GM03348 (cell line): ENCODE measurements at places on chromosomes 13 and 19.

DNA sequence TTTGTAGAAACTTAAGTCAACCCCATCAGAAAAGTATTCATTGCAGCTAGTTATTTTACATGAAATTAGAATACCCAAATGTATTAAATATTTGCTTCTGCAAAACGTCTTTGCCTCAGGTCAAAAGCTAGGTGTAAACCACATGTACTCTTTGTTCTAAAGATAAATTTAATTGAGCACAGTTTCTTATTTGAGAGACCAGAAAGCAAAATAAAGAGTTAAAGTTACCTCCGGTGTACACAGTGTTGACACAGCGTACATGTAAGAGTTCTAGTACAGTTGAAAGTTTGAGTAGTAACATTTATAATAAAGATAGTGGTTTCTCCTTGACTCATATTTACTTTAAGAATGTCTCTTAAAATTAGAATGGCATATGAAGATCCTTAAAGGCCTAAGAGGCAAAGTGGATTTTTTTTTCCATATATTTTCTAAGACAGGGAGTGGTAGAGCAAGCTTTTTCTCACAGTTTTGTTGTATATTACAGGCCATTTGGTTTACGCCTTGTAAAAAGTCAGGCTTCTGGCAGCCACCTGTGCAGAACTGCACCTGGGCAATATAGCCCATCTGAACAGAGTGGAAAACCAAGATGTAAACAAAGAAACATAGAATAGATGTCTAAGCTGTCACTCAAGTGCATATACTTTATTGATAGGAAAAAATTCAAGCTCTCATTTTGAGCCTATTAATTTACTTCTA lies 2.9 kb downstream of the LRCH1 start:
- no peak for DNase-seq

DNA sequence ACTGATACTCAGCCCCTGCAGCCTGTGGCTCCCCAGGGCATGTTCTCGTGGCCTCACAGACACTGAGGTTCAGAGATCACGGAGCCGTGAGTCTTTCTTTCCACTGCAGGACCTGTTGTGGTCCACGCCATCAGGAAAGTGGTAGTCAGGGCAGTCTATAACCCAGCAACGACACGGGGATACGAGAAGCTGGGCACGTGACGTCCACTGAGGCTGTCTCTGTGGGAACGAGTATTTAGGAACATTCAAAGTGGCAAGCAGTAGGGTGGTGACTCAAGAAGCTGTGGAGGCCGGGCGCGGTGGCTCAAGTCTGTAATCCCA lies 29.6 kb upstream of the CCNE1 start:
- DNase-seq = no peak

DNA sequence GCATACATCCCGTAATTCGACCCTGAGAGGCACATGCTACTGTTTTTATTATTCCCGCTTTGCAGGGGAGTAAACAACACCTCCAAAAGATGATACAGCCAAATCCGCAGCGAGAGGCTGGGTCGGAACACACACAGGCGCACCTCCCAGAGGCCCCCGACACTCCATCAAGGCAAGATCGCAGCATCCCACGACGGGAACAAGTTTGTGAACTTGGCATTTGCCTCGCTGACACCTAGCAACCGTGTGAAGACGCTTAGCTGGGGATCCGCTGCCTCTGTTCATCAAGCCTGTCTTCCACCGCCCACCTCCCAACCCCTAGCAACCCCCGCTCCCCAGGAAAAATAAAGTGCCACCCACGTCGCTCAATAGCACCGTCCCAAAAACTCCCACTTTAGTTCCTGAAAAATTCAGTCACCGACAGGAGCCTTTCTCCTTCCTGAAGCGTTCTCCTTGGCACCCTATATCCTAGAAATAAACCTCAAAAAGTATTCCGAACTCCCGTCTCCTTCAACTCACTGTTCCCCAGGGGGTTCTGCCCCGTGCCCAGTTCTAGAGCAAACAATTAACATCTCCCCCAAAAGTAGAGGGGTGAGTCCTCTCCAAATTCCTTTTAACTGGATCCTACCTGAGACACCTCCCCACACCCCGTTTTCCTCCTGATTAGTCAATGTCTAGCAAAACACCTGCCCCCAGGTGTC lies 1.7 kb downstream of the GNG7 start:
- DNase-seq = no peak

DNA sequence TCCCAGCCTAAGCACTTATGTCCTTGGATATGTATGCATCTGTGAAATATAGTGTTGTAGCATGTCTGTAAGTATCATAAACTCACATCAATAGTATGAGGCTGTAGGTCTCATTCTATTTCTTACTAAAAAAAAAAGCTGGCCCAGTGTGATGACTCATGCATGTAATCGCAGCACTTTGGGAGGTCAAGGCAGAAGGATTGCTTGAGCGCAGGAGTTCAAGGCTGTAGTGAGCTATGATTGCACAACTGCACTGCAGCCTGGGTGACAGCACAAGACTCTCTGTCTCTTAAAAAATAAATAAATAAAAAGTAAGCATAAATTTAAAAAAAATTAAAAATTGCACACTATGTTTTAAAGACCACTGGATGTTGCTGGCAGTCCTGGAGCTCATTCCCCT lies 79.1 kb upstream of the SPATA13 start:
- no peak for DNase-seq

GRCh38 chr13:28820099-28821051 lies at the start of gene MTUS2:
MTUS2 (plus strand) TSS chr13:28820339.
- DNase-seq = no peak

DNA sequence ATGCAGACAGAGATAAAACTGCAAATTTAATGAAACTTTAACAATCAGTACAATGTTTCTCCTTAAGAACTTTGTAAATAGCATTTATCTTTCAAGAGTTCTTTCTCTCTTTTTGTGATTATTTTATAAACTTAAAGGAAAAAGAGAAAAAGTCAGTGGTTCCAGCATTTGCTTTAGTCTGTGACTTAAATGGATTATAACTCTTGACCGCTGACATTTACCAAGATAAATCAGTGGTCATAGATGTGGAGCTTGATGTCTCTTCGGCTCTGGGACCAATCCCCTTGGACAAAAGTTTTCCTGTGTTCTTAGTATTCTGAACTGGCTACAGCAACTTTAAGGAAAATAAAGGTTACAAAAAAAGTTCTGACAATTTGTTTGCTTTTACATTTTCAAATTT lies 162.6 kb downstream of the TM9SF2 start:
- DNase-seq = no peak

DNA sequence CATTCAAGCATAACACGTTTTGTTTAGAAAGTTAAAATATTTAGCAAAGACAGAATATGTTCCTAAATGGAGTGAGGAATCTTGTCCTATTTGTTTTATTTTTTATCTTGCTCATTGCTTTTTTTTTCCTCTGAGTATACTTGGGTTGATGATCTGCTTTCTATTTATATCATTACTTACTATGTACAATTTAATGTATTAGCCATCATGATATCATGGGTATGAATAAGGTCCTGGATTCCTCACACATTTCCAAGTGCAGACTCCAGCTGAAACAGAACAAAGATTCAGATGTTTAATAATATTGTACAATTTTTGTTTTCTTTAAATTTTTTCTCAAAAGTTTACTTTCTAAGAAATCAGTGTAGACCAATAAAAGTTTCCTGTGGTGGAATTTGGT lies 388.2 kb downstream of the GPC6 start:
- no peak for DNase-seq

- DNase-seq = no peak
Measured at GRCh38 chr19:17078036-17078919, 2.7 kb downstream of the MYO9B start.

- DNase-seq = peak; percentile 12
Measured at GRCh38 chr13:103883164-103883563, 816.9 kb upstream of the SLC10A2 start.

- no peak for DNase-seq
Measured at GRCh38 chr19:29988351-29988750, 46.3 kb downstream of the URI1 start.

DNA sequence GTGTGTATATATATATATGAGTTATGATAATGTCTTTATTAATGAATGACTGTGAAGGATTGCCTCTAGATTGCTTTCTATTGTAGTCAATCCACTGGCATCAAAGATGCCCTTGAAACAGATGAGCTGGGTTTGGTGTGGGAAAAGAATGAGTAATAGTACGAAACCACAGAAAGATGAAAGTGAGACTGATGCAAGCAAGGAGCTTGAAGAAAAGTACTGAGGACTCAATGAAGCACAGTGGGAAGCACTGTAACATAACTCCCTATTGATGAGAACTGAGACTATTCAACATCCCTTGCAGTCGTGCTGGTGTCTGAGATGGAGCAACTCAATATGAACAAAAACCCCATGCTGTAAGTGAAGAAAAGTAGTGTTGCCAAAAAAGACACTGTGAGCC lies 1794.2 kb downstream of the SLITRK5 start:
- DNase-seq = no peak

GRCh38 chr13:30085087-30085486 lies 222.3 kb downstream of the KATNAL1 start:
- DNase-seq = no peak

GRCh38 chr13:112728375-112729126 lies 38.7 kb downstream of the ATP11A start:
- DNase-seq = no peak

GRCh38 chr13:111572956-111573761 lies 252.7 kb downstream of the TEX29 start:
- DNase-seq = no peak

- DNase-seq = no peak
Measured at GRCh38 chr13:113666329-113666670, 719 bp upstream of the GRK1 start.

DNA sequence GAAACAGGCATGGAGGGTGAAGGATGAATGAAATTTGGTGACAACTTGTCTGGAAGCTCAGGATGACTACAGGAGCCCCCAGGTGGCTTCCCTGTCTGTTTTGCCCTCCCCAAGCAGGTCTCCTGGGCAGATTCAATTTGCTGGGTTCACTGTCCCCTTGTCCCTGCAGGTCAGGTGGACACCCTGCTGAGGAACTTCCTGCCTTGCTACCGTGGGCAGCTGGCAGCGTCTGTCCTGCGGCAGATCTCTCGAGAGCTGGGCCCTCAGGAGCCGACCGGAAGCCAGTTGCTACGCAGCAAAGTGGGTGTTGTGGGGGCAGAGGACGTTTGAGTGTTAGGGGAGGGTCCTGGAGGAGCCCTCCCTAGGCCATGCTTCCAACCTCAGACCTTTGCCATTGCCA lies 19.1 kb downstream of the PGLS start:
- no peak for DNase-seq

- no peak for DNase-seq
Measured at GRCh38 chr13:25683056-25683455, 311.3 kb downstream of the ATP8A2 start.

DNA sequence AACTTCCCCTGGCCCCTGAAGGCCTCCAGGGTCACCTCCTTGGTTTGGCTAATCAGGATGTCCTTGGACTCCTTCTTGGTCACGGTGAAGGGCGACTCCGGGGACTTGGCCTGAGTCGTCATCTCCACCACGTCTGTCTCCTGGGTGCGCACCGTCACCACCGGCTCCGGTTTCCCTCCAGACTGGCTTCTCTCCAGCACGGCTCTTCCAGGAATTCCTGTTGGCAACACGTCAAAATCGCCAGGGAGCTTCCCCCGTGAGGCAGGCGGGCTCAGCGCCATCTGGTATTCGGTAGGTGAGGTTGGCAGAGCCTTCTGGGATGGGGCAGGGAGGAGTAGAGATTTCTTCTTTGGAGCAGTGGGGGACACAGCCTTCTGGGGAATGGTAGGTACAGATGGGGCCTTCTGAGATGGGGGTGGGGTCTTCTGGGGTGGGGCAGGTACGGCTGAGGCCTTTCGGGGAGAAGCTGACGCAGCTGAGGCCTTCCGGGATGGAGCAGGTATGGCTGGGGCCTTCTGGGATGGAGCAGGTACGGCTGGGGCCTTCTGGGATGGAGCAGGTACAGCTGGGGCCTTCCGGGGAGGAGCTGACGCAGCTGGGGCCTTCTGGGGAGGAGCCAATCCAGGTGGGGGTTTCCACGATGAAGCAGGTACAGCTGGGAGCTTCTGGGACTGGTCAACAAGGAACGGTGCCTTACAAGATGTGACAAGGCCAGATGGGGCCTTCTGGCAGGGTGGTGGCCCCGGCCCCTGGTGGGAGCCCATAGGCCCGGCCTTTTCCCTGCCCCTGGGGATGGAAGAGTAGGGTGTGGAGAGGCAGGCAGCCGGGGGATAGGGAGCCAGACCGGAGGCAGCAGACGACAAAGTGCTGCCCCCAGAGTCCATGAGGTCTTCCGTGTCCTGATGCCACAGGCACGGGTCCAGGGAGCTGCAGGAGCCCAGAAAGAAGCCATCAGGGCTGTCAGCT lies 3.8 kb downstream of the GARIN5B start:
- DNase-seq = no peak

DNA sequence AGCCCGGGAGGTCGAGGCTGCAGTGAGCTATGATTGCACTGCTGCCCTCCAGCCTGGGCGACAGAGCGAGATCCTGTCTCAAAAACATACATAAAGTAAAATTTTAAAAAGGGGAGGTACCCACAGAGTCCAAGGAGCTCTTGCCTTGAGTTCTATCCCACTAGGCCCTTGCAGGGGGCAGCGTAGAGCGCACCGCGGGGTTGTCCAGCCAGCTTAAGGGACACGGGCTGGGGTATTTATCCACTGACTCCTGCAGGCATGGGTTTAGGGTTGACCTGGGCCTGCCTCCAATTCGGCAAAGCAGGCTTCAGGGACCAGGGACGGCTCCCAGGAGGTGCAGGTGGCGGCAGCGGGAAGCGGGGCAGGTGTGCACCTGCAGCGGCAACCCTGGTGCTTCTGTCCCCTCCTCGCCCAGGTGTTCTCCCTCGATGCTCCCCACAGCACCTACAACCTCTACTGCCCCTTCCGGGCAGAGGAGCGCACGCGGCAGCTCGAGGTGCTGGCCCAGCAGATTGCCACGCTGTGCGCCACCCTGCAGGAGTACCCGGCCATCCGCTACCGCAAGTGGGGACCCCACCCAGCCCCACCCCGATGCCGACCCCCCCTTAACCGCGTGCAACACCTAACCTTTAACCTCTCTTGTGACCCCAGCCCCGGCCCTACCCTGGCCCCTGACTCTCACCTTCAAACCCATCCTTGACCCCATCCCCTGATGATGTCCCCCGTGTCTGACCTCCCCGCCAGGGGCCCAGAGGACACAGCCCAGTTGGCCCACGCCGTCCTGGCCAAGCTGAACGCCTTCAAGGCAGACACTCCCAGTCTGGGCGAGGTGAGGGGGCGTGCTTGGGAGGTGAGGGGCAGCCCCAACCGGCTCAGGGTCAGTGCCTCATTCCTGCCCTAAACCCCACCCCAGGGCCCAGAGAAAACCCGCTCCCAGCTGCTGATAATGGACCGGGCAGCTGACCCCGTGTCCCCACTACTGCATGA lies 4.7 kb downstream of the STXBP2 start:
- no peak for DNase-seq

GRCh38 chr13:114102131-114102520 lies 30.3 kb downstream of the RASA3 start:
- no peak for DNase-seq

DNA sequence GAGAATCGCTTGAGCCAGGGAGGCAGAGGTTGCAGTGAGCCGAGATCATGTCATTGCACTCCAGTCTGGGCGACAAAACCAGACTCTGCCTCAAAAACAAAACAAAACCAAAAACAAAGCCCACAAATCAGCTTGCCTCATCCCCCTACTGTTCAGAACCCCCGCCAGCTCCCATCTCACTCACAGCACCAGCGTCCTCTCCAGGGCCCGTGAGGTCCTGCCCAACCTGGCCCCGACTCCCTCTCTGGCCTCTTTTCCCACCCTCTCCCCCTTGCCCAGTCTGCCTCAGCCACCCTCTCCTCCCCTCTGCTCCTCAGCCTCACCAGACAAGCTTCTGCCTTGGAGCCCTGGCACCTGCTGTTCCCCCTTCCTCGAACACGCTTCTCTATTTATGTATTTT lies 3.8 kb downstream of the SLC8A2 start:
- no peak for DNase-seq

GRCh38 chr19:2331601-2332246 lies 3.2 kb downstream of the SPPL2B start:
- DNase-seq = no peak
